Activated naive CD4-positive, alpha-beta T cell treated with anti-CD3 and anti-CD28 coated beads, Interleukin-2, amount 50 U/mL, for 16 hours (primary cell): ENCODE measurements at places on chromosomes 4 and X.

- no peak for DNase-seq
These were observed 52.9 kb upstream of the EDA start for GRCh38 chrX:69562904-69563578.

GRCh38 chr4:40283413-40283812 is 51.7 kb upstream of the CHRNA9 start:
- peak; percentile 38 for DNase-seq

DNA sequence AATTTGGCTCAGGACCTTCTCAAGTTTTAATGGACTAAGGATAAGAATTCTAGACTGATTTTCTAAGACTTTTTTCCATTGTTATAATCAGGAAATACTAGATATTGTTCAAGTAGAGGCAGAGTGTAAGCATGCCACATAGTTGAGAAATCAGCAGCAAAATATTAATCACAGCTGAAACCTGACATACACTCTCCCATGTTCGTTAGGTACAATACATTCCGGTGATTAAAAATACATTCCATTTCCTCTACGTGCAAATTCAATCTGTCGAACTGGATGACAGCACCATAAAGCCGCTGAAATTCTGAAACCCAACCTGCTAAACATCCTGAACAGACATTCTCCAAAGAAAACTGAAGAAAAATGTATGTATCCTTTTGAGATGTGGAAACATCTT is 587.6 kb upstream of the DIPK2B start:
- DNase-seq = no peak

- DNase-seq = no peak
These were observed 33.1 kb downstream of the LEF1 start for GRCh38 chr4:108135549-108136209.

DNA sequence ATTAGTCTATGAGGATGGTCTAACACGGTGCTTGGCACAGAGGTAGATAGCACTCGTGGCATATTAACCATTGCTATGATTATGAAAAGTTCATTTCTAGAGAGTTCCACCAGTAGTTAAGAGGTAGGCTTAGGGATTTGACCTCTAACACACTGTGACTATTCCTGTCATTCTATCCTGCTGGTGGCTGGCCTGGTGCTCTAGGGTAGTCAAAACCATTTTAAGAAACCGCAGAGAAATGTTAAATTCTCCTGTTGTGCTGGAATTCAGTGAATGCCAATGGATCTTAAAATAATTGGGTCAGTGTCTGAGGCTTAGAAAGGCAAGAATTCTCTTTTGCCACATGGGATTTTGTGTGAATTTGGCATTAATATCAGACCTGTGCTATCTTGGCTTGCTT is 53.9 kb downstream of the VGLL1 start:
- DNase-seq = no peak

- no peak for DNase-seq
These were observed 124.0 kb upstream of the STIM2 start for GRCh38 chr4:26736621-26737020.

DNA sequence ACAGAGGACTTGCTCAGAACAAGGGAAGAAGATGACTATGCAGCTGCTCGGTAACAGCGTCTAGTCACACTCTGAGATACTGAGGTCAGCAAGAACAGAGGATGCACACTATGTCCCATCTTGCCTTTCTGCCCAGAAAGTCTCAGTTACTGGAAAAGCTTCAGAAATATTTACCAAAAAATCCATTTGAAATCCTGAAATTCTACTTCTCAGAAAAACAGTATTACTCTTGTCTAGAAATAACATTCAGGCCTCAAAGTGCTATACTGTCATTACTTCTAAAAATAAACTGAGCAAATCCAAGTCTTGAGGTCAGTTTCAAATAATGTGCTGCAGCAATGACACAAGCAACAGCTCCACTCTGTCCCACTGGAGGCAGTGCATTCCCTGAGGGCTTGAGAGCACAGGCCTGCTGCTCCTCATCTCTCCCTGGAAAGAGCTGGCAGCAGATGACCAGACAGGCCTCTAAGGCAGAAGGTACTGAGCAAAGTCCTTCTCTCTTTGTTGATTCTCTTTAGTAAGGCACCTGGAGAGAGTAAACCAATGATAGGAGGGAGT is 76.9 kb downstream of the CAMK2D start:
- DNase-seq = peak; percentile 26

GRCh38 chr4:148730766-148731165 is 288.6 kb upstream of the NR3C2 start:
- DNase-seq = no peak

DNA sequence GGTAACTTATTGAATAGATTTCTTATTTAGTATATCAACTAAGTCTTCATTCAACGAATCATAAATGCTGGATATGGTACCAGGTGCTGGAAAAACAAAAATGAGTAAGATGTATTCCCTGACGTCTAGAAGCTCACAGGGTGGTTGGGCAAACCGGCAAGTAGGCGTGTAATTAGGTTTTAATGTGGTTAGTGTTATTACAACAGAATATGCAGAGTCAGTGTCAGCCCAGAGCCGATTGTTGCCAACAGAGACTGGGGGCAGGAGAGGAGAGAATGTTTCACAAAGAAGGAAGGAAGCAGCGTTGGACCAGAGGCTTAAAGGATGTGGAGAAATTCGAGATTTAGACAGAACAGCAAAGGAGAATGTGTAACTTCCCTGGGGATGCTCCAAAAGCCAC is 111.7 kb downstream of the TENM3 start:
- DNase-seq = no peak

- no peak for DNase-seq
These were observed 122.6 kb upstream of the ANXA3 start for GRCh38 chr4:78428996-78429395.

DNA sequence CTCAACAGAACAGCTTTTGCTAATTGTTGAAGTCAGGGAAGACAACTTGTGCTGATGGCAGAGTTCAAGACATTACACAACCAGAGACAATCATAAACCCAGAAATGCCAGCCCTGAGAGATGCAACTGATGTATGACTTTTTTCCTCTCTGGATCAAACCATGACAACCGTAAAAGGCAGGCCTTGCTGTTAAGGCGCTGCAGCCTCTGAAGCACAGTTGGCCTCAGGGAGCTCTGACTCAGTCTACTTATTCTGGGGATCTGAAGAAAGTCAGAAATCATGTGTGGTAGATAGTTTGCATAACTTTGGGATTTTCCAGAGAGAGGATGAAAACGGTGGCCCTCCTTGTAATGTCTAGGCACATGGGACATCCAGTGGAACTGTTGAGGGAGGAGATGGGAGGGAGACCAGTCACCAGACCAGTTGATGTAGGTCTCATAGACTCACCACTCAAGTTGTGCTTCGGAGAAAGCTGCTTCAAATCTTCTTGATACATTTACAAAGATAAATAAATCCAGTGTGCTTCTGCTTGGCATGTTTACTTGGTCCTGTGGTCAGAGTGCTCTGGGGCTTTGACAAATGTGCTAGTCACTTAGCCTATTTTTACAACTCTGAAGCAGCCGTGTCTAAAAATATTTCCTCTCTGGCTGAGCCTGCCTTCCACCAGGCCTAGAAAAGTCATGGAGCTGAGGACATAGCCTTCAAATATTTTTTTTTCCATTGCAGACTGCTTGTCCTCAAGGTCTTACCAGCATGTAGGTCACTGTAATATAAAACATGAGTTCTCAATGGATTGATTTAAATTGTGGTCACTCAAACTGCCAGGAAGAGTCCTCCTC is 7.5 kb downstream of the HADH start:
- no peak for DNase-seq

DNA sequence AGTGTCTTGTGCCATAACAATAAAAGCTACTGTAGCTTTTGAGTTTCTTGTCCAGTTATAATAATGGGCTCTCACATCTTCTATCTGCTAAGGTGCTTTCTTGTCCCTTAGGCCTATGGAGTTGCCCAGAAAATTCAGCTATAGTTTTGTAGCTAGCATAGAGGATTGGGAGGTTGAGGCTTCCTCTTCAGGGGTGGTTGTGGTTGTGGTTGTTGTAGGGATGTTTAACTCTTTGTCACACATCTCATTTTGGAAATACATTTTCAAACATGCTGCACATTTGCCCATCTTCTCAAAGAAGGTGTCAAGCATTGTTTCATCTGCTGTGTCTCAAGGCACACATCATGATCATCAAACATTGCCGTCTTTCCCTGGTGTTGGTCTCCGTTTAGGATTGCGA is 65.0 kb downstream of the ATXN3L start:
- no peak for DNase-seq

DNA sequence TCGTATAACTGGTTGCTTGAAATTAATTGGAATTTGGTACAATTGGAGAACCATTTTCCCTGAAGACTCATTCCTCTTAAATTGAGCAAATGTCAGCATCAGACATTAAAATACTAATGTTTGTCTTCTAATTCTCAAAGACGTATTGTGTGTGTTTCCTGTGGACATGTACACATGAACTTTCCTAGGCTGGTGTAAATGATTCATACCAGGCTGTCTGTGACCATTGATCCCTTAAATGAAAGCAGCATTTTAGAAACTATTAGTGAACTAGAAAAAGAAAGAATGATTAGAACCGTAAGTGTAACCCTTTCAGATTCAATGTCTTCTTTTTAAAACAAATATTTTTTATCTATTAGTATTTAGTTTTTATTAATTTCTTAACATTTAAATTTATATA is 332.9 kb downstream of the PPP3CA start:
- no peak for DNase-seq

- no peak for DNase-seq
These were observed 419.4 kb downstream of the ADGRL3 start for GRCh38 chr4:61619528-61619927.

- no peak for DNase-seq
These were observed 49.0 kb downstream of the DDX3X start for GRCh38 chrX:41382714-41383645.

GRCh38 chr4:38157592-38157991 is 197.4 kb downstream of the PTTG2 start:
- no peak for DNase-seq

DNA sequence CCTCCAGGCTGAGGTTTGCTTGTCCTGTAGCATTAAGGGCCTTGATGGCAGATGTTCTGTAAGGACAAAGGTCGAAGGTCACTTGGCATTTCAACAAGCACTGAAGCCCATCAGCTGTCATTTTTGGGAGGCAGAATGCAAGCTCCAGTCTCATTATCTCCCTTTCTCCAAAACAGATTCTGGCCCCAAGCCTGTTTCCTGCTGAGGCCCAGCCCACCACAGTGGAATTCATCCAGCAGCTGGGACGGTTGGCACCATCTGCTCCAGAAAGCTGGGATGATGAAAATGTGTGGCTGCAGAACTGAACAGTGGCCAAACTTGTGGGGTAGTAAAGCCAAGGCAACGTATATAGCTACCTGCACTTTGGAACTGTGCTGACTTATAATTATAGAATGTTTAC is 17.7 kb upstream of the PPEF2 start:
- DNase-seq = no peak

DNA sequence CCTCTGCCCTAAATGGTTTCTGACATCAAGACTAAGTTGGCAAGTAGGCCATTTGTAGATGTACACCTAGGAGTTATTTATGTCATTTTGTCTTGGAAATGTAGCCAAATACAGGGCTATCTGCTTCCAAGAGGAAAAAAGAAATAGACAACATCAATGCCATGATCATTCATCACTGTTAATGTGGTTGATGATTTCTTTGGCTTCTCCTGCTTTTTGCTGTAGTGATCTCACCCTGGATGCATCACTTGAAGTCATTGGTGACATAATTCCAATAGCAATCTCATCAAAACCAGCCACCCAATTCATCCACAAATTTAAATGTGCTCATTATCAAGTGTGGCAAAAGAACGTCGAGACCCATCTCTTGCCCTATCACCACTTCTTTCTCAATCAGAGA is 222.6 kb upstream of the PPARGC1A start:
- no peak for DNase-seq

- no peak for DNase-seq
These were observed 53.0 kb downstream of the PTCHD1 start for GRCh38 chrX:23387550-23388184.

GRCh38 chr4:76683144-76683543 is 214.8 kb downstream of the SOWAHB start:
- no peak for DNase-seq

DNA sequence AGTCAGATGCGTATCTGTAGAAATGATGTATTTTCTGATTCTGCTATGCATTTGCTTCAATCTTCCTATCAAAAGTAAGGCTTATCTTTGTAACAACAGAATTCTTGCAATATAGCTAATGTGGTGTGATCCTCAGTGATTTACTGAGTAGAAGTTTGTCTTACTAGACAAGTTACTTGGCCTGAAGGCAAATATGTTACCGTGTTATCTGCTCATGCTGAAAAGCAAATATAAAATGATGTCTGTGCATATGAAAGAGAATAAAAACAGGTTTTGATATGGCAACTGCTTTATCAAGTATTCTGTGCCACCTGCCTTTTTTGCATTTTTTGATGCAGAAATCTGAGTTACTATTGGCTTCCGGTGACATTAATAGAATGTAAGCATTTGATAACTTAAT is 92.6 kb downstream of the TIGD2 start:
- no peak for DNase-seq

- no peak for DNase-seq
These were observed 5.1 kb downstream of the RAB33B start for GRCh38 chr4:139458999-139459398.

DNA sequence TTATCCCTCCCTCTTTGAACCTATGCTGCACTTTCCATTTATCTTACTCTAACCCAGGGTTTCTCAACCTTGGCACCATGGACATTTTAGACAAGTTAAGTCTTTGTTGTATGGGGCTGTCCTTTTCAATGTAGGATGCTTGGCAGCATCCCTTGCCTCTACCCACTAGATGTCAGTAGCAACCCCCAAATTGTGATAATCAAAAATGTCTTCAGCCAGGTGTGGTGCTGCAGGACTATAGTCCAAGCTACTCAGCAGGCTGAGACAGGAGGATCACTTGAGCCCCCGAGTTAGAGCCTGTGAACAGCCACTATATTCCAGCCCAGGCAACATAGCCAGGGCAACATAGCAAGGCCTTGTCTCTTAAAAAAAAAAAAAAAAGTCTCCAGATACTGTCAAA is 7.0 kb downstream of the LRCH2 start:
- DNase-seq = no peak

- no peak for DNase-seq
These were observed 9.6 kb upstream of the SLC39A8 start for GRCh38 chr4:102354671-102355454.

DNA sequence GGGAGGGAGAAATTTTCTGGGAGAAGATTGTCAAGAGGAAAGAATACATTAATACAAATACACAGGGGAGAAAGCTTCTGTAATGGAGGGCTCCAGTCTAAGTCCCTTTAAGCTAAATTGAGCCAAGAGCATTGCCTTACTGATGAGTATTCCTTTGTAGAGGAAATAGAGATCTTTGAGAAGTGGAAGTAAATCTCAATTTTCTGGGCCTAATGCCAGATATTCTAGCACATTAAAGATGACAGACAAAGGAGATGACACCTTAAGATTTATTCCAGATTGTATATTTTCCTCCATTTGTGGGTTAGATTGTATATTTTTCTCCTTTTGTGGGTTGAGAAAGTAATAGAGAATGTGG is 28.5 kb upstream of the SMAD1 start:
- no peak for DNase-seq

- no peak for DNase-seq
These were observed 8.4 kb downstream of the CORIN start for GRCh38 chr4:47829438-47829837.
